Smooth muscle cell of the brain vasculature (primary cell): ENCODE measurements at places on chromosomes 7 and 10.

GRCh38 chr10:49349390-49349789 is 46.5 kb downstream of the DRGX start:
- no peak for DNase-seq

DNA sequence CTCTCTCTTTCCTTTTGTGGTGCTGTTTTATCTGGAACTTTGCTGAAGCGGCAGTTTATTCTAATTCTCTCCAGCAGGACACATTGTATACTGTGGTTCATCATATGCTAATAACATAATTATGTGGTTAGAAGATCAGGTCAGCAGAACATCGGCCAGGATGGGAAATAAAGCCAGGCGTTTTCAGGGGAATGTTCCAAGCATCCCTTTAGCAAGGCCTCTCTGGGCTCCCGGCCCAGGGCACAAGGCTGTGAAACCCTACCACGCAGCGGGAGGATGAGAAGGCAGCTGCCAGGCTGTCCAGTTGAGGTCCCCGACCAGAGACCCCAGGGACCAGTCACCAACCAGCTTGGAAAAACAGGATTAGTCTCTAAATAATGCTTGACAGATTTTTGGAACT is 112.2 kb upstream of the GALNT17 start:
- no peak for DNase-seq

GRCh38 chr10:103745341-103746247 is 109.8 kb downstream of the SH3PXD2A start:
- no peak for DNase-seq

DNA sequence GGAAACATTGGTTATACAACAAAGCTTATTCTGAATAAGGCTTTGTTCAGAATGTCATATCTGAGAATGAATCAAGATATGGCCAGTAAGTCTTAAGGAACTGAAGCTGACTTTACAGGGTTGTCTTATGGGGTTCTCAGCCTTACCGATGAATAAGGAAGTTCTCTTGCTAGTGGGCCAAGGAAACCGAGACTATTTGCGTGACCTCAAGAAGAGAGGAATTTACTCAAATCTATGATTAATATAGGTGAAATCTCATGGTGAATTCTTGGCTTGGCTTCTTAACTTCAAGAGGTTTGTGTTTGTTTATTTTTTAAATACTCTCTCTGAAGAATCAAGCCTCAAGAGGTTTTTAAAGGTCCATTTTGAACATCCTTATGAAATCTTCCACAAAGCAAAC is 4.7 kb upstream of the MRLN start:
- peak; percentile 9 for DNase-seq

- DNase-seq = no peak
Measured at GRCh38 chr10:43110338-43111071, 27.7 kb upstream of the CSGALNACT2 start.

- DNase-seq = no peak
Measured at GRCh38 chr10:43698156-43698555, 49.5 kb upstream of the ZNF32 start.

- no peak for DNase-seq
Measured at GRCh38 chr10:58993480-58994221, 182.8 kb upstream of the PHYHIPL start.

GRCh38 chr7:309586-310228 is 19.7 kb downstream of the FOXL3 start:
- no peak for DNase-seq

DNA sequence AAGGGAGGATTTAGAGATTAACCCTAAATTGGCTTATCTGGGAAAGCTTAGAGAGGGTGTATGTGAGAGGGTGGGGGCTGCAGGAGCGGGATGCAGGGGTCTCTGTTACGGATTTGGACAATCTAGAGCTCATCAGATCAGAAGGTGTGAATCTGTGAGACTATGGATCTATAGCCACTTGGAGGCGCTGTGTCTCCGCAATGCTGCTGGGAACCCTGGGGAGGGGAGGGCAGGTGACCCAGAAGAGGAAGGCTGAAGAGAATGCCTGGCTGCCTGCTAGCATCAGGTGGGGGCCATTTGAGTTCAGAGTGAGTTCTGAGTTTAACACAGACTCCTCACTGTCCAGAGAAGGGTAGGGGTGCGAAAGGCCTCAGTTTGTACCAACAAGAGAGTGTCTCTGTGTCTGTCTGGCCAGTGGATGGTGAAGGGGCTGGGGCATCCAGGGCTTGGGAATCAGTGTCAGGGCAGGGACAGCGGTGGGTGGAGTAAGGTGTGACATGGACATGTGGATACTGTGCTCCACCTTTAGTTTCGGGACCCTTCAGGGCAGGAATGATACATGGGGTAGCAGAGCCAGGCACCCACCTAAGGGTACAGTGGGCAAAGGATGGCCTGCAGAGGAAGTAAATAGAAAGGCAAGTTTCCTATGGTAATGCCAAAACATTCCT is 187.3 kb upstream of the PRSS58 start:
- no peak for DNase-seq

- no peak for DNase-seq
Measured at GRCh38 chr10:24715246-24715769, 8.4 kb downstream of the ARHGAP21 start.

DNA sequence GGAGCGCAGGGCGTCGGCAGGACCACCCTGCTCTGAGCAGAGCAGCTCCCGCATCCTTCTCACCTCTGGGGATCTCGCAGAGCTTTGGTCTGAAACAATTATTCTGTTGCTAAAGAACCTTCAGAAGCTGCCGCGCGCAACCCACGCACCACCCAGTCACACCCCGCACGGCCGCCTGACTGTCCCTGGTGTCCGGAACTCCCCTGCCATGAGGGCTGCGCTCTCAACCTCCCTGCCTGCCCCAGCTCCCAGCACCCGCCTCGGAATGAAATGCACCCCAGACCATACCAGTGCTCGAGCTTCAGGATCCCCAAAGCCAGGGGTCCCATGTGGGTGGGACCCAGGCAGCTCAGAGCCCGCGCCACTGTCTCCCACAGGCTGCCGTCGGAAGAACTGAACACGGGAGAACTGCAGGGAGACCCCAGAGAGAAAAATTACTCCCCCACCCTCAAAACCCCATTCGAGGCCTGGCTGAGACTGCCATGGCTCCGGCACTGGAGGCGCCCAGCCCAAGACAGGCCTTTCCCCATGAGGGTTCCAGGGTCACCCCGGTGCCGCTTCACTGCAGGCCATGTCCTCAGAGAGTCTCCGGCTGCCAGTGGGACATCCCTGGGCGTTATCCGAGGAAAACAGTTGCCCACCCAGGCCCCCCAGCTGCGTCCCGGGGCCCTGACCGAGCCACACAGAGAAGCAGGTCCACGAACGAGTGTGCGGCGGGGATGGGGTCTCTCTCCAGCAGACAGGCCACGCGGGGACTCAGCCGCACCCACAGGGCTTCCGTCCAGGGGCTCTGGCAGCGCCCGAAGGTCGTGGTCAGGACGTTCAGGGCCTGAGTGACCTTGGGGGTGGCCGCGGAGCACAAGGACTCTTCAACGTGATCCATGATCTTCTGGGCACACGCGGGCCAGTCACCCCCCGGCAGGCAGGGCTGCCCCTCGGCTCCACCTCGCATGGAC is 12.1 kb downstream of the BRAT1 start:
- no peak for DNase-seq

DNA sequence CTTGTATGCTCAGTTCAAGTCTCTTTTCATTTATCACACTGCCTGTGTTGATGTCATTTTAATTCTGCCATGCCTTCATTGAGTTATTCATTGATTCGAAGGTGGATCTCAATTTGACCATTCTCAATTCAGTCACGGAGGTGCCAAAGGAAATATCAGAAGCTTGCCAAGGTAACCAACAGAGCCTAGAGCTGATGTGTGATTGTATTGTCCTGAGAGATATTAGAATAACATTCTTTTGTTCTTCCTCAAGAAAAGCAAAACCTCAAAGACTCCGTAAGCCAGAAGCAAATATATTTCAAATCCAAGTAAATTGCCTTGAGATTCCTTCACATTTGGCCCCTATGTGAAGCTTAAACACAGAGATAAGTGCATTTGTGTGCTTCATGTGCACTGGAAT is 345.3 kb downstream of the CXCL12 start:
- DNase-seq = peak; percentile 58

- no peak for DNase-seq
Measured at GRCh38 chr10:129319934-129320333, 147.1 kb upstream of the MGMT start.

- DNase-seq = no peak
Measured at GRCh38 chr7:6482307-6482706, 34.6 kb upstream of the DAGLB start.

DNA sequence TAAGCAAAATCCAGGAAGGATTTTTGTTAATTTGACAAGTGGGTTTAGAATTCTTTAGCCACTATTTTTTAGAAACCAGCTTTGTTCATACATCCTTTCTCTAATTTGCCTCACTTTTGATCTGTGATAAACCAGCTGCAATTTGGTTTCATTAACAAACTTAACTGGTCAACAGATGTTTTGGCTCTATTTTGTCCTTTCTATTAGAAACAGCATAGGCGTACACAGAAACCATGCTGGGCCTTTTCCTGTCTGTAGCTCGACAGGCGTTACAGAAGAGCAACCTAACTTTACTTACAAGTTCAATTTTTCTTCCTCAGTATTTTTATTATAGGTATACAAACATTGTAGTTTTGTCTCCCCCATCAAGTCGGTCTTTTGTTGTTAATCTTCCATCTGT is 28.2 kb downstream of the KAT6B start:
- DNase-seq = no peak

DNA sequence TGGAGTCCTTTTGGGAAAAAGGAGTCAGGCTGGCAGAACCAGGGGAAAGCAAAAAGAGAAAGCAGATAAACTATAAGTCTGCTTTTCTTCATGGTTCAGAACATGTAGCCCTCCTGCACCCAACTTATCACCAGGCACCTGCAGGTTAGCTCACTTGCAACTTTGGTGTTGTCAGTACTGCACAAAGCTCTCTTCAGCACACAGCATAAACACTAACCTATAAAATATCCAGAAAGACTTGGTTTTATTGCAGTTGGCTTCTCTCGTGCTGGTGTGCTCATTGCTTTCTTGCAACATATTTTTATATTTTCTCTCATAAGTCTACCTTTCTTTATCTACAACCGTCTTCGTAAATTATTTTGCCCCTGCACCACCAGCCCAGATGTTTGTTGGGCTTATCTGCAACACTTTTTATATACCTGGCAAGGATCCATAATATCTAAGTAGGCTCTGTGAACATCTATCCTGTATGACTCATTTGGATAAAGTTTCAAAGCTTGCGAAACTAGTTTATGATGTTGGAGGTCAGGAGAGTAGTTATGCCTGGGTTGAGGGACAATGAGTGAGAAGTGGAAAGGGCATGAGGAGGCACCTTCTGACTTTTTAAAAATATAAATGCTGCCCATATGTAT is 164.6 kb downstream of the ANKRD30A start:
- no peak for DNase-seq

DNA sequence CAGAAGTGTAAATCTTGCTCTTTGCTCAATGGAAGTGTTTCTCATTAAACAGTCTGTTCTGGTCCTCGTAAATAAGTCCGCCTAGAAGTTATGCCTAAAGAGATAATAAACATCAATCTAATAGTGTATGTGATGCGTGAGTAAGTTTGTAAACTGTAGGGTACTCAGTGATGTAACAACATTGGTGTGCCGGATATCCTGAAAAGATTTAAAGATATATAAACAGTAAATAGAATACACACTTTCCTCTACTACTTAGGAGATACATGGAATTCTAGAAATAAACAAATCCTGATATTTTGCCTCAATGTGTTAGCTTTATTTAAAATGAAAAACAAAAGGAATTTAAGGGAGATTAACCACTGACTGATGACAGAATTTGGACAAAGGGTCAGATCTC is 123.5 kb downstream of the AHR start:
- no peak for DNase-seq

GRCh38 chr10:80187060-80187459 is 18.3 kb downstream of the ANXA11 start:
- no peak for DNase-seq
